Choroid plexus epithelial cell (primary cell): ENCODE measurements at places on chromosomes 4 and X.

DNA sequence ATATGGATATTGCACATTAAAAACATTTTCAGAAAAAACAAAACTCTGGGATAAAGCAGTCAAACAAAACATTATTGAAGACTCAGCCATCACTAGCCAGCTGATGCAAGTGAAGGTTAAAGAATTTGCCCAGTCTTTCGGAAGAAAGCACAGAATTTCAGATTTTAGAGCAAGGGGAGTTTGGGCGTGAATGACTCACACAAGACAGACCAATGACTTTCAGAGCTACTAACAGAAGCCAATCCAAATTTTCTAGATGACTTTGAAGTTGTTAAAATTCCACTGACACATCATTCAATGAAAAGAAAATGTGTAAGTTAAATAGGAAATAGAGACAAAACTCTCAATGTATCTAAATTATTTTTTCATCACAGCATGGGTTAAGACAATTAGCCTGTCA is 4.0 kb downstream of the MRFAP1L1 start:
- no peak for DNase-seq

DNA sequence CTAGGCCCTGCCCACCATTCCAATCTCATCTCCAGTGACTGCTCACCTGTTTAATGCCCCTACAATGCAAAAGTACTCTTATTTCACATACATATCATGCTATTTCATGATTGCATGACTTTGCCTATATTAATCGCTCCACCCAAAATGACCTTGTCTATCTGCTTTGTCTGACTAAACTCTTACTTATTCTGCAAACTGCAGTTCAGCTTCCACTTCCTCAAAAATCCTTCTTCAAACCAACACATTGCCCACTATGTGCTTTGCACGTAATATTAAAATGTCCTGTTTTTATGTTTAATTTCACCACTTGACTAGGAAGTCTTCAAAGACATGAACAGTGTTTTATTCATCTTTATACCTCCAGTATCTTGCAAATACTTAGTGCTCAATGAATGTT is 229.6 kb downstream of the OPHN1 start:
- DNase-seq, result no peak

DNA sequence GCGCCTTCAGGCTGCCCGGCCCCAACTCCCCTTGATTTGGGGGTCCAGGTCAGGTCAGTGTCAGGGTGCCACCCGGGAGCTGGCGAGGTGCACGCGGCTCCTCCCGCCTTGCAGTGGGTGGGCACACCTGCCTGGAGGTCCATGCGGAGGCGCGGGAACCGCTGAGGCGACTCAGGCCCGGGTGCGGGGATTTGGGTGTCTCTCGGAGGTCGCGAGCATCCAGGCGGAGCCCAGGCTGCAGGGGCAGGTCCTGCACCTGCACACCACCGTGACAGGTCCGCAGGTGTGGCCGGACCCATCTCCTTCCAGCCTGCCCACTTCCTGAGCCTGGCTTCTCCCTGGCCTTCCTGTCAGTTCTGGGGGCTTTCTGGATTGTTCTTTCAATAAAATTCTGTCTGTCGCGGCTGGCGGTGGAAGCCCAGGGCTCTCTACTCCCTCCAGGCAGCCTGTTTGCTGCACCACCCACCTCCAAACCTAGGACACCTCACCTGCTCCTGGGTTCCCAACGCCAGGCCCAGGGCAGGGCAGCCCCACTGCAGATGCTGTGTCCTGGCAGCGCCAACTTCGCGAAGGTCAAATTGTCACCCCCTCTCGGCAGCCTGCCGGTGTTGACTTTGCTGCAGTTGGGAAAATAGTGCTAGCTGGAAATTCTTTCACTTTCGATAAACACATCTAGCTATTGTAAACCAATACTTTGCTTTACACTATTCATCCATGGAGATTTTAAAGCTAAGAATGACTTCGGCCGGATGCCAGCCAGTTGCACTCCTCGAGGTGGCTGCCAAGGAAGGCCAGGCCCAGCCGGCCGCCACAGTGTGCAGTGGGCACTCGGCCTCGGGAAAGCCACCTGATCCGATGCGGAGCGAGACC is 35.9 kb downstream of the FGFRL1 start:
- DNase-seq, result peak; percentile 35

DNA sequence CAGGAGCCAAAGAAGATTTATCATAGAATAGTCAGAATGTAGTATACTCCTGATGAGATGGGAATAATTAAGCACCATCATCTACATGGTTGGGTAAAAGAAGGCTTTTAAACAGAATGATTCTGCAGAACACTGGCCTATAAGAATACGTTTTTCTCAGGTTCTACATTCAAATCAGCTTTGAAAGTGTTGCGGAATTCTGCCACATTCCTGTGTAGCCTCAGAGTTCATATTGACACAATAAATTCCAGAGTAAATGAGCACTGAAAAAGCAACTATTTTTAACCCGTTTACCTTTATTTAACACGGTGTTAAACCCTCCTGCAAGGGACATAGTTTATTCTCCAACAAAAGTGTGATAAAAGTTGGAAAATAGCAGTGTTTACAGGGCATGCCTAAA is 950.2 kb upstream of the SLIT2 start:
- DNase-seq, result peak; percentile 62

GRCh38 chrX:10457092-10457491 is 163.3 kb downstream of the MID1 start:
- DNase-seq, result peak; percentile 43

DNA sequence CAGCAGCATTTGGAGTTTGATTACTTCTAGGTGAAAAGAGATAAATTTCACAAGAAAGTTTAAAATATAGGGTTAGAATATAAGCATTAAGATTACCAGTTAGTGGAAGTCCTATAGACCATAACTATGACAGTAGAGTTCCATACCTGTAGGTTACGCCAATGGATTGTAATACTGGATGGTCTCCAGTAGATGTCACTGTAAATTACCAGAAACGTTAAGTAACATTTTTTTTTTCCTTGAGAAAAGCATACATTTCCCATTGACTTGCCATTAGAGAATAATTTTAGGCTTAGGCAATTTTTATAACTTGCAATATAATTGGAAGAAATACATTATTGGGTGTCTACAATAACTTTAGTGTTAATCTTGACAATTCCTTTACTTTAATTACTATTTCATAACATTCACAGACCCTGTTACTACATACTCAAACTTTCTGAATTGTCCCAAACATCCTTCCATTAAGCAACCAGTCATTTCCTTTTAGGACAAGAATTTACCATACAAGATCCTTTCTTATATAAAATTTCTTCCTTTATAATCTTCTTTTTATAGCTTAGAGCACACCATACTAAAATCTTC is 304.1 kb upstream of the TECRL start:
- DNase-seq, result peak; percentile 45

- peak; percentile 50 for DNase-seq
Measured at GRCh38 chr4:48970471-48970921, 15.6 kb upstream of the CWH43 start.

DNA sequence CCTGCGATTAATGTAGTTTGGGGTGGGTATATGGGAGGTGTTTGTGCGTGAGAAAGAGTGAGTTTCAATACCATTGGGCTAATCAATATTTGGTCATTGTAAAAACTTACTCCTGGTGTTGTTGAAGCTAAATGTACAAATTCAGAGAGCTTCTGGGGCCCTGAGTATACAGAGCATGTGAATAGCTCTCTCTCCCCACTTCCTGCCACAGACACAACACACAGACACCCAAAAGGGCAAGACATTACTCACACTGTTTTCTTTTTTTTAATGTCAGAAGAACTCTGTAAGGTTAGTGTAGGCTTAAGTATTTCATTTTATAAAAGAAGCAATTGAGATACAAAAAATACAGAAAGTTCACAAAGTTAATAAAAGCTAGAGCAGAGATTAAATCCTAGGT is 151.3 kb upstream of the KCNIP4 start:
- peak; percentile 41 for DNase-seq

DNA sequence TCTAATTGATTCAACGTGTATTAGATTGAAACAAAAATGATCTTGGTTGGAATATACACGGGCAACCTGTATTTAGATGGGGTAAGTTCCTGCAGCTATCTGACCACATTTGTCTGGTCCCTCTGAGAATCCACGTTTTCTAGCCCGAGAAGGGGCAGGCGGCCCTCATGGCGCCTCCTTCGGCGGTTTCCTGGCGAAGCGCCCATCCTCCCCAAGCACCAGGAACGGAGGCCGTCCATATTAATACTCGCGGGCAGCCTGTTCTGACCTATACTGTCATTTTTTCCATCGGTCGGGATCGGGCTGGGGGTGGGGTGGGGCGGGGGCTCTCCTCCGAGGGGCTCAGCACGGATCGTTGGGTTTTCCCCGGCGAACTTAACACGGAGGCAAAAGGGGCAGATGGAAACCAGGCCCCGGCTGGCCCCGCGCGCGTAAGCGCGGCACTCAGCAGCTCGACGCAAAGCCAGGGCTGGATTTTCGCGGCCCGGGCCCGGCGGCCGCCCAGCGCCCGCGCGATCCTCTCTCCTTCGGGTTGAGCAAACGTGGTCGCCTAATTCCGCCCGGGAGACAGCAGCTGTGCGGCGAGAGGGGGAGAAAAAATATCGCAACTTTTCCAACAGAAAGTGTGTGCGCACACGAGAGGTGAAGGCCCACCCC is 77.2 kb upstream of the BCOR start:
- DNase-seq, result peak; percentile 68

DNA sequence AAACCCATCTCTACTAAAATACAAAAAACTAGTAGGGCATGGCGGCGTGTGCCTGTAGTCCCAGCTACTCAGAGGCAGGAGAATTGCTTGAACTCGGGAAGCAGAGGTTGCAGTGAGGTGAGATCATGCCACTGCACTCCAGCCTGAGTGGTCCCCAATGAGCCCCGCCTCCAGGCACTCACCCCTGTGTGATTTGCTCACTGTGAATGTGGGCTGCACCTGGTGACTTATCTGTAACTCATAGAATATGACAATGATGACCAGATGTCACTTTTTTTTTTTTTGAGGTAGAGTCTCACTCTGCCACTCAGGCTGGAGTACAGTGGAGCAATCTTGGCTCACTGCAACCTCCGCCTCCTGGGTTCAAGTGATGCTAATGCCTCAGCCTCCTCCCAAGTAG is 49.0 kb upstream of the HOPX start:
- DNase-seq, result no peak

DNA sequence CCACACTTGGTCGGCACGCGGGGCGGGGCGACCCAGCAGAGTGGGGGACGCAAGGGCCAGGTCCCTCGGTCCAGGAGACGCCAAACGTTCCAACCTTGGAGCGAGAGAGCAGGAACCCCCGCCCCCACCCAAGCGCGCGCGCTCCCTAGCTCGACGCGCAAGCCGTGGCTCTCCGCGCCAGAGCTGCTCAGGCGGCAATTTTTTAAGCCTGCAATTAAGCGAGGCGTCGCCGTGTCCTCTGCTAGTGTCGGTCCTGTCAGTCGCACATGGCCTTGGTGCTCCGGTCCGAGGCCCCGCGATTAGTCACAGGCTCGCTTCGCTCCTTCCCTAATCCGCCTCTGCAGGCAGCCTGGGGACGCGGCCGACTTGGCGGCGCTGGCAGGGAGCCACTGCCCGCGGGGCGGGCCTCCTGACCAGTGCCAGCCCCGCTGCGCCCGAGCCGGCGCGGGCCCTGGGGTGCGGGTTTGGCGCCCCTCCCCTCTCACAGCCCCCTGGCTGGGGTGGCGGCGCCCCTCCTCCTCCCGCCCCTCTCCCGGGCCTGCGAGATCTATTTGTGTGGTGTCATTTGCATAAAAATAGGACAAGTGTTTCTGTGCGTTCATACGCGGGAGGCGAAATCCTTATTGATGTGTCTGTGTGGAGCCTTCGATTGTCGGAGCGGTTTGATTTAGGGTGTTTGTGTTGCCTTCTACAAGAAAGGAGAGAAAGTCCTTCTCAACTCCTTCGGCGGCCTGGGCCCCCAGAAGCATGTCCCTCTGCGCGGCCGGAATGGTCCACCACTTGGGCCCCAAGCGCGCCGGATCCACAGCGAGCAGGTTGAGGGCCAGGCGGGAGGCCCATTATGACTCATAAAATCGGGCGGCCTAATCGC is 9.8 kb upstream of the BCOR start:
- DNase-seq, result no peak
